ENCODE measurements at places on chromosomes 12 and 14.

- no peak for DNase-seq
Observed at GRCh38 chr12:11026118-11026517, 3.7 kb upstream of the TAS2R19 start.

DNA sequence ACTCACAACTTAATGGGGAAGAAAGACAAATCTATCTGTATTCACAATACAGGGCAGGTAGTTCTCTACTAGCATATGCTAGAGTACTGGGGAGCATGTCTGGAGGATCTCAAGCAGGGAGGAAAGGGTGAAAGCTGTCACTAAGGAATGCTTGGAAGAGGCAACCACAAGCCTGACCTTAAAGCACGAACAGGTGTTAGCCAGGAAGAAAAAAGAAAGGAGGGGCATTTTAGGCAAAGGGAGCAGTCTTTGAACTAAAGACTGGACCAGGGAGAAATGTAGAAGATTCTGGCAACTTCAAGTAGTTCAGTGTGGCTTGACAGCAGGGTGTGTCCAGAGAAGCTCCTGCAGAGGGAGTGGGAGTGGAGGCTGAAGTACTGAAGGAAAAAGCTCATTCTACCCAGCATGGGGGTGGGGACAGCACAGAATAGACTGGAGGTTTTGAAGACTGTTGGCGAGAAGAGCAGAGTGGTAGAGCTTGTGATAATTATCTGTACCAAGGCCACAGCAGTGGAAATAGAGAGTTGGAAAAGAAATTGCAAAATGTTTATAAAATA is 50.9 kb downstream of the AP5M1 start:
- DNase-seq = no peak

DNA sequence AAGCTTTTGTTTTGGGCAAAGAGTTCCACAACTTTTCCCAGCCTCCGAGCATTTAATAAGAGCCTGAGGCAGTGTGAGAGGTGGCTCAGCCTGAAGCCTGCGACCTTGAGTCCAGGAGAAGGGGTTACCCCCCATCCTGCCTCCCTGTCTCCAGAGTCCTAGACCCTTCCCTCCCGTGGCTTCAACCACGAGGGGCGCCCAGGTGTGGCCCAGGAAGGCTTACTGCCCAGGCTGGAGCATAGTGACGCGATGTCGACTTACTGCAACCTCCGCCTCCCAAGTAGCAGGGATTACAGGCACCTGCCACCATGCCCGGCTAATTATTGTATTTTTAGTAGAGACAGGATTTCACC is 641 bp downstream of the LRRC43 start:
- no peak for DNase-seq

- no peak for DNase-seq
Observed at GRCh38 chr14:104445086-104445485, 134.5 kb upstream of the C14orf180 start.

- DNase-seq = no peak
Observed at GRCh38 chr12:79763766-79764452, 73.1 kb upstream of the PAWR start.

- DNase-seq = no peak
Observed at GRCh38 chr12:87227162-87227561, 802.0 kb downstream of the C12orf50 start.

DNA sequence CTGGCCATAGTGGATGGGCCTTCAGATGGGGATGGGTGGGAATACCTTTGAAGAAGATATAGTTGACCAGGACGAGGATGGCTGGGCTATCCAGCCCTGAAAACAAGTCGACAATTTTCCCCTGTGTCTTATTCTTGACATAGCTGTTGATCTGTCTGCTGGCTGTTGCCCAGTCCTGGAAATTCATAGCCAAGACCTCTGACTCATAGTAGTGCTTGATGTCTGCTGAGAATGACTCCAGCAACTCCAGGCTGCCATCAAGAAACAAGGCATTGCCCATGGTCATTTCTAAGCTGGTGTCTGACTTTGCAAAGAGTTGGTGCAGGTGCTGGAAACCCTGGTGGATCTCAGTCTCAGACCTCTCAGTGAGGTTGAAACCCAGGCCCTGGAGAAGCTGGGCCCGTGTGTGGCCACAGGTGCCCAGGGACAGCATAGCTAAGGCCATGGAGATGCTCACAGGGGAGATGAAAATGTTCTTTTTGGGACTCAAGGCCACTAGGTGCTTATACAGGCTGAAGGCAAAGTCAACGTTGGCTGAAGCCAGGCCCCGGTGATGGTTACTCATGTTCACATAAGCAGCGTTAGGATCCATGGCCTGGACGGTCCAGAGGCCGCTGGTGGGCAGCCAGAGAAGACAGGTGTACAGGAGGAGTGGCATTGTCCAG is 9.0 kb downstream of the SERPINA6 start:
- no peak for DNase-seq

DNA sequence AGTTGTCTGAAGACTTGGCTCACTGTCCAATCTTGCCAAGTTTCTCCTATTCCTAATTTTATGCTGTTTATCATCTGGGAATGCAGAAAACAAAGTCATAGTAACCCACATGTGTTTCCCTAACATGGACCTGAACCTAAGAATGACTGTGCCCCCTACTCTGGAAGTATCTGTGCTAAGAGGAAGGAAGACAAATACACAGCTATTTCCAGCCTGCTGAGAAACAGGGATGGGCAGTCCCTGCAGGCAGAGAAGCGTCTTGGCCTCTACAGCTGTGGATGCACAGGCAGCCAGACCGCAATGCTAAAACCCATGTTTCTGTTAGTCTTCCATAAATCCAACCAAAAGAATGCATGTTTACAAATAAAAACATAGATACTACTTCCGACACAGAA is 56.2 kb downstream of the DUSP16 start:
- DNase-seq = no peak

DNA sequence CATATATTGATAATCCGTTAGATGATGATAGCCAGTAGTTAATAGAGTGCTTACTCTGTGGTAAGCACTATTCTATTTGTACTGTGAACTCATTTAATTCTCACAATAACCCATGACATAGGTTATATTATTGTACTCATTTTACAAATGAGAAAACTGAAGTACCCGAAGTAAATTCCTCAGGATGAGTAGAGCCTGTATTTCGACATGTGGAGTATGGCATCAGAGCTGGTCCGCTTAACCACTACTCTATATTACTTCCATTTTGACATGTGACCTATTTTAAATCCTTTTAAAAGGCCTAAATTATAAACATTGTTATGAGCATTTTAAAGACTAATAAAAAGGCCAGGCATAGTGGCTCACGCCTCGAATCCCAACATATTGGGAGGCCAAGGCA is 8.0 kb upstream of the RAP1B start:
- no peak for DNase-seq

DNA sequence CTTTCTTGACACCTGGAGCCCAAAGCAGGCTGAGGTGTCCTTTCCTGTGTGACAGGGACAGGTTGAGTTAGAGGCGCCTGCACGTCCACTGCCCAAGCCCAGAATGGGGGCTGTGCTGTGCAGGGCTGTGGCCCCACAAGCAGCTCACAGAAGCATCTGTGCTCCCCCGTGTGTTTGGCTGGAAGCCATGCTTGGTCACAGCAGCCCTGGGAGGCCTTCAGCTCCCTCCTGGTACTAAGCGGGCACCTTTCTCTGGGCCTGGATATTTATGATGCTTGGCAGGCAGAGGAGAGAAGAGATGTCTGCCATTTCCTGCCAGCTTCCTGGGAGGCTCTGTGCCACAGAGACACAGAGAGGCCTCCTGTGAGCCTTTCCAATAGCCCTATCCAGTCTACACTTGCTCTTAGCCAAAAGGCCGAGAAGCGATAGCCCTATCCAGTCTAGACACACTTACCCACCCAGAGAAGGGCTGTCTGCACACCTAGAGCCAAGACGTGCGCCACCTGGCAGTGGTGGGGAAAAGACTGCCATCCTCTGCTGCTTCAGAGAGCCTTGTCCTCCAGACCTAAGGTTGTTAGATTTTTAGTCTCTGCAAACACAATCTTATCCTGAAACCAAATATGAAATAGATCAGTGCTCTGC is 117.4 kb downstream of the GCH1 start:
- no peak for DNase-seq

DNA sequence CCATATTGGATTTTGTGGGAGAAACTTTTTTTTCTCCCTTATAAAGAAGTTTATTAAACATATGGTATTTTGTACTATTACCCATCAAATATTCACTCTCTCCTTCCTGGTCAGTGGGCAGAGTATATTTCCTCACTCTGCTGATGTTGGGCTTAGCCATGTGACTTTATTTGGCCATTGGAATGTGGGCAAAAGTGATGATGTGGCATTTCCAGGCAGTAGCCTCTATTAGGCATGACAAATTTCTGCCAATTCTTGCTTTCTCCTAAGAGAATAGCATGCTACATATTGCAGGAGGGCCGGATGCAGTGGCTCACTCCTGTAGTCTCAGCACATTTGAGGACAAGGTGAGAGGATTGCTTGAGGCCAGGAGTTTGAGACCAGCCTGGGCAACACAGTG is 24.4 kb upstream of the WSCD2 start:
- DNase-seq = no peak

DNA sequence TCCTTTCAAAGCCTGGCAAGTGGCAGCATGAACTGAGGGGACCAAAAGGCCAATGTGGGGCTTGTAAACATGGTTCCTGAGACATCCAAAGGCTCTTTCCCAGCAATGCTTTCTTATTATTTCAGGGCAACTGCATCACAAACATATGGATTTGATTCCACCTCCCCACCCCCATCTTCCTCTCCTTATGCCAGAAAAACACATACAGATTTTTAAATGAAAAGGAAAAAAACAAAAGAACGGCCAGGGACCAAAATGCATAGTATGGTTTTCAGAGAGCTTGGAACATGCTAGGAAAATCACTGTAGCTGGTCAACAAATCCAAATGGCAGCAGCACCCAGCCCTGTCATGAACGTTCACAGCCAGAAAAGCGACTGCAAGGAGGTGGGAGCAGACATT is 167.6 kb downstream of the ANO2 start:
- no peak for DNase-seq

DNA sequence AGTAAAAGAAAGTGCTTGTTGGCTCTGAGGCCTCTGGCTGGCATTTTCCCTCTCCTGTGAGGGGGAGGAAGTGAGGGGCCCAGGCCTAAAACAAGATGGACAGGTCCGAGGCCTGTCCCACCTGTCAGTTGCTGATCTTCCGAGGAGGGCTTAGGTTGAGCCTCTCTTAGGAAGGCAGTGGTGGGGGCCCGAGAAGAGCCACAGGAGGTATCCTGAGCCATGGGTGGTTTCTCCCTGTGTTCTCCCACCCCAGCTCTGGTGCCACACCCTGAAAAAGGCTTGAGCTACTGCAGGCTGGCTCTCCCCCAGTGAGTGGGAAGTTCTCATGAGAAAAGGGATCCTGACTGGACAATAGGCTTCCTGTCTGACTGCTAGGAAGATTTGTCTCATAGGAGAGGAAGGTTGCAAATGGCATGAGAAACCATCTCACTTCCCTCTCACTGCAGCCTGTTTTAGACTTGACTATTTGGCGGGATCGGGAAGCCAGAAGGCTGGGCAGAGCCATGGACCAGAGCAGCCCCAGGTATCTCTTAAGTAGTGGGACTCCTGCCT is 72.1 kb upstream of the SRSF5 start:
- no peak for DNase-seq

- DNase-seq = no peak
Observed at GRCh38 chr12:110811972-110812371, 34.8 kb upstream of the CCDC63 start.

DNA sequence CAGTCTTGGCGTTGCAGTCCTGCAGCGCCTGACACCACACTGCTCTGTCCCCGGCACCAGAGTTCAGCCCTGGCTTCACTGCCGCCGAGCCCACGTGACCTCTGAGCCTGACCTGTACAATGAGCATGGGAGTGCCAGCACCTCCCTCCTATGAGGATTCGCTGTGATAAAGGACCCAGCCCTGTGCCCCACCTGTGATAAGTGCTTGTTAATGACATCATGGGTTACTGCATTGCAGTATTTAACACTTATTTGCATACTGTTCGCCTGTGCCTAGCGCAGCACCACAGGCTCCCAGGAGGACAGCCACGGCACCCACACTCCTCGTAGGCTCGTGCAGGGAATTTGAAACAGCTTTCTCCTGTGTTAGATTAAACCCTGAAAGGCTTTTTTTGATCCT is 118.2 kb upstream of the GSC start:
- DNase-seq = no peak

DNA sequence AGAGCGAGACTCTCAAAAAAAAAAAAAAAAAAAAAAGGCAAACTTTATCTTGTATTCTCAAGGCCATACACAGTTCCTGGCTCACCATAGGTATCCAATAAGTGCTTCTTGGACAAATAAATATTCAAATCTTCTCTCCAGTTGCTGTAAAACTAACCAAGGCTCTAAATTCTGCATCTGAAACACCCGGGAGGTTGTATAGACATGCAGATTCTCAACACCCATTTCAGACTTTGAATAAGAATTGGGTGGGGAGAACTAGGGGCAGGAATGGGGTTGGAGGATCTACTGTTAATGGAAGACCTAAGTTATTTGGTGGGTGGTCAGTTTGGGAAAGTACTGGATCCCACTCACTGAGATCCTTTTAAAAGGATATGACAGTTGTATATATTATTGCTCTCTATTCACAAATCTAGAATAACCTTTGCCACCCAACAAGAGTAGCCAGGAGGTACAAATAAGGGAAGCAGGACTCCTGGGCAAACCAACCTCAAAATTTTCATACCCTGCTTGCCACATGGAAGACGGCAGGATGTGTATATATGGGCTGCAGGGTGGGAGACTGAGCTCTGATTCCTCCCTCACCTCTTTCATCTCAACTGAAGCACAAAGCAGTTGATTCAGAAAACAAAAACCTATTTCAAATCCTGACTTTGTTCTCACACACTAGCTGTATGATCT is 879 bp downstream of the GDF3 start:
- DNase-seq = no peak

- no peak for DNase-seq
Observed at GRCh38 chr12:108989376-108989775, 31.5 kb downstream of the SVOP start.

GRCh38 chr12:51528852-51529650 is 62.0 kb upstream of the SCN8A start:
- no peak for DNase-seq

GRCh38 chr14:38073641-38074040 is 134.1 kb upstream of the SSTR1 start:
- no peak for DNase-seq

GRCh38 chr14:91396959-91397815 is 20.4 kb downstream of the CCDC88C start:
- DNase-seq = no peak

DNA sequence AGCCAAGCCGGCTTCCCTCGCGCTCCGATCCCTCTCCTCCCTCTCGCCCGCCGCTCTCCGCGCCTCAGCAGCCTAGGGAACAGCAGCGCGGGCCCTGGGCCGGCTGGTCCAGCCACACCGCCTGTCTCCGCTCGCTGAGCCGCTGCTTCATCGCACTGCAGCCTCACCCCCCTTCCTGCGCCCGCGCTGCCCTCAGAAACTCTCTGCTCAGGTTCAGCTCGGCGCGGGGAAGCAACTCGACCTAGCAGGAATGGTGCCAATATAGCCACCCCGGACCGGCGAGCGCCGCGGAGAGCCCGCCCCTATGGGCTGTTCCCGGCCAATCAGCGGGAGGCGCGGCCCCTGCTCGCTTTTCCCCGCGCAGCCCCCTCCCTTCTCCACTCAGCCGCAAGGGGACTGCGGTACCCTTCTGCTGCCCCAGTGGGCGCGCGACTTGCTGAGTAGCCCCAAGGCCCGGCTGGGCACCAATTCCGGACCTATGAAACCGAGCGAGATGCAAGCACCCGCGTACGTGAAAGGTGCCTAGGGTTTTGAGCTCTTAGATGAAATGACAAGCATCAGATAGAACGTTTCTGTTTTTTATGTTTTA is at the start of gene ADAMTS20:
TSS of gene ADAMTS20 (minus strand) at position 233 of the 589 bp plus-strand sequence. CDS start 282 bp downstream, outside the sequence.
- DNase-seq = no peak
